Astrocyte of the spinal cord (primary cell): ENCODE measurements at places on chromosomes 3 and 15.
A peak's percentile ranks its signal among the peaks of the same experiment; 100 is the strongest.

GRCh38 chr15:87730706-87731105 lies 525.8 kb downstream of the NTRK3 start:
- DNase-seq, result no peak

- no peak for DNase-seq
Observed at GRCh38 chr3:172699031-172699430, 11.8 kb downstream of the NCEH1 start.

GRCh38 chr3:13689373-13690260 lies 140.7 kb downstream of the FBLN2 start:
- DNase-seq, result no peak

DNA sequence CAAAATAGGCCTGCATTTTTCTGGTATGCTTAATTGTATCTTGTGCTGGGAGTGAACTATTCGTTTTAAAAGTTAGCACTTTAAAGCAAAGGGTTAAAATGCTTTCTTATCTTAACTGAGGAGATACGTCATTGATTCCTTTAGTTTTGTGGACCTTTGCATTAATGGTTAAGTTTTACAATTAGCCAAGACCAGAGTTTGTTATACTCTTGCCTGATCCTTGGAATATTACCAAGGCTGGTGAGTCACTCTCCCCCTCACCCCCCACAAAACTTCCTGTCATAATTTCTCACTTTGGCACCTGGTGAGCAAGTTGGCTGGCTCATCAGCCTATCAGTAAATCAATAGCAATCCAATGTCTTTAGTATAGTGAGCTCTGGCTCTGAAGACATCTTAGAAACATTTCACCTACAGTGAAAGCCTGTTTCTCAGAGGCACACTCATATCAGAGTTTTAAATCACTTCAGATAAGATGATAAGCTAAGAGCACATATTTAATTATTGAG lies 26.7 kb downstream of the SLC2A2 start:
- DNase-seq, result peak; percentile 84

- no peak for DNase-seq
Observed at GRCh38 chr3:128316481-128316891, 150.2 kb downstream of the DNAJB8 start.

DNA sequence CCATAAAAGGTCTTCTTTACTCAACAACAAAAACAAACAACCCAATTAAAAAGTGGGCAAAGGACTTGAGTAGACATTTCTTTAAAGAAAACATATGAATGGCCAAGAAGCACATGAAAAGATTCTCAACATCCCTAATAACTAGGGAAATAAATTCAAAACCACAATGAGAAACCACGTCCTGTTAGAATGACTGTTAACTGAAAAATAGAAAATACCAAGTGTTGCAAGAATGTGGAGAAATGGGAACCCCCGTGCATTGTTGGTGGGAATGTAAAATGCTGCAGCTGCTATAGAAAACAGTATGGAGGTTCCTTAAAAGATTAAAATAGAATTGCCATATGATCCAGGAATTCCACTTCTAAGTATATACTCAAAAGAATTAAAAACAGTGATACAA lies 34.8 kb downstream of the NMNAT3 start:
- DNase-seq, result no peak

DNA sequence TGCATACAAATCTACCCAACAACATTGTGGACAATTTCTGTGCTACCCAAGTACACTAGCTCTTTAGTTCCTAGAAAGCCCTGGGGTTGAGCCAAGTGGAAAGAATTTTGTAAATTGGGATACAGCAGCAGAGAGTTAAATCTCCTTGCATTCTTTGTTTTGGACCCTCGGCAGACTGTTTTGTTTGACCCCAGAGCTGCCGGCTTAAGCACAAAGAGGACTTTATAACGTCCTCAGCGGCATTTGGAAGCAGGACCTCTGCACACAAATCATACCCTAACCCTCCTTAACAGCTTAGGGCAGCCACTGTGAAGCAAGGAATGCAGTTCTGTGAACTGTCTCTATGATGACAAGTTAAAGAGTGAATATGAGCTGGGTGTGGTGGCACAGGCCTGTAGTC lies 415.3 kb downstream of the CNTN4 start:
- no peak for DNase-seq

DNA sequence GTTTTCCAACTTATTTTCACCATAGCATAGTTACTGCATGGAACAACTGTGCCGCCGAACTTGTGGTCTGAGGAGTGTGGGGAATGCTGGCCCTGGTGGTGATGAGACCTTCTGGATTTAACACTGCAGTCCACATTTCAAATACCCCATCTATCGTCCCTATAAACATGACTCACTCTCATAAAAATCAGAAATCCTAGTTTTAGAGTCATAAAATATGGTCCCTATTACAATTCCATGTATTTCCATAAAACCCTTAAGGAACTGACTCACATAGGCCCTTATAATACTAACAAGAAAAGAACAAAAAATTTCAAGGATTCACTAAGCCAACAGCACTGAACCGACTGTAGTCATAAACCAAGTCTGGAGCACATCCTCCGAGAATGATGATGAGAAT lies 147.2 kb downstream of the FOXP1 start:
- DNase-seq, result no peak

DNA sequence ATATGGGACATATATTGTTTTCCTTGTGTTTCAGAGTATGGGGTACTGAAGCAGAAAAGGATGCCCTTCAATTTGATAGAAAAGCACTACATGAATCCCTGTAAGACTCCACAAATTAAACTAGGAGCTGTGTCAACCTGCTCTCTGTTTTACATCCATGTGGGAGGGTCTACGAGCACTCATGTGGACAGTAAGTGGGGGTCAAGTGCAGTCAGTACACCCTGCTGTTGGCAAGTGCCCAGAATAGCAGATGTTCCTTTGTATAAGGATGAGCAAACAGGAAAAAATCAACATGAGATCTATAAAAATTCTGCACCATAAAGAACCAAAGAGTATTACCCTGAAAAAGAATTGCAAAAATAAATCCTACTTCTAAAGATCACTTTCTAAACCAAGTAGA lies 659.9 kb downstream of the SI start:
- peak; percentile 24 for DNase-seq

DNA sequence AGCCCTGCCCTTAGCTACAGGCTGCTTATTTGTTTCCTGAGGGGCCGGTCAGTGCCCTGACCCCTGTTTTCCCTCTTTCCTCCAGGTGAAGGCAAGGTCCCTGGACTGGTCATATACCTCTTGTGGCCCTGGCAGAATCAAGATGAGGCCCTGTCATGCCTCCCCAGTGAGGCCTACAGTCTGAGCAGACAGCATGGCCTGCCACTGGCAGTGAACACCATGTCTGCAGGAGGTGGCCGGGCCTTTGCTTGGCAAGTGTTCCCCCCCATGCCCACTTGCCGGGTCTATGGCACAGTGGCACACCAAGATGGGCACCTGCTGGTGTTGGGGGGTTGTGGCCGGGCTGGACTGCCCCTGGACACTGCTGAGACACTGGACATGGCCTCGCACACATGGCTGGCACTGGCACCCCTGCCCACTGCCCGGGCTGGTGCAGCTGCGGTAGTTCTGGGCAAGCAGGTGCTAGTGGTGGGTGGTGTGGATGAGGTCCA lies 1.2 kb downstream of the KLHDC8B start:
- no peak for DNase-seq

- no peak for DNase-seq
Observed at GRCh38 chr15:96583671-96584070, 253.2 kb downstream of the NR2F2 start.

DNA sequence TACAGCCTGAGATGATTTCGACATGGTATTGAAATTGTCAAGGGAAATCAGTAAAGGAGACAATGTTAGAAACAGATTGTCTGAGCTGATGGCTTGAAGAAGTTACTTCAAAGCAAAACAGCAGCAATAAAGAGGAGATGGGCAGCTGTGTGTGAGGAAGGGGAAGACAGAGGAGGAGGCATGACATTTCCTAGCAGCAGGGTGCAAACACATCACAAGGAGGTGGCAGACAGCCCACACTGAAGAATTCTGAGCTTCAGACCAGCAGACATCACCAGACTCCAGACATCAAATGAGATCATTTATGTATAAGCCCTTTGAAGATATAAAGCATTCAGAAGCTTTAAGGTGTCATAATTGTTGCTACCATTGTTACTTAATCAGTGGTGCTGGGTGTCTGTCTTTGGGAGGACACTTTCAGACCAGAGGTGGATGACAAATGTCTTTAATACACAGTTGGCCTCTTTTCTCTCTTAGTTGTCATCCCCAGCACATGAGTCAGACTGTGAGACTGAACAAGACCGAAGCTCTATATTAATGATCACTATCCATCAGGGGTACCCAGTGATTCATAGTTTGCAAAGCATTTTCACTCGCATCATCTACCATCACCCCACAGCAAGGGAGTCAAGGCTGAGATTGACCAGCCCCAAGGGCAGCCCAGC lies 203.9 kb downstream of the MINAR1 start:
- DNase-seq, result peak; percentile 42

- no peak for DNase-seq
Observed at GRCh38 chr15:81625896-81626295, 251.9 kb upstream of the TMC3 start.

GRCh38 chr15:62765916-62766315 lies 276.6 kb upstream of the TPM1 start:
- DNase-seq, result no peak

- DNase-seq, result no peak
Observed at GRCh38 chr15:89455535-89455934, 40.8 kb downstream of the RHCG start.

DNA sequence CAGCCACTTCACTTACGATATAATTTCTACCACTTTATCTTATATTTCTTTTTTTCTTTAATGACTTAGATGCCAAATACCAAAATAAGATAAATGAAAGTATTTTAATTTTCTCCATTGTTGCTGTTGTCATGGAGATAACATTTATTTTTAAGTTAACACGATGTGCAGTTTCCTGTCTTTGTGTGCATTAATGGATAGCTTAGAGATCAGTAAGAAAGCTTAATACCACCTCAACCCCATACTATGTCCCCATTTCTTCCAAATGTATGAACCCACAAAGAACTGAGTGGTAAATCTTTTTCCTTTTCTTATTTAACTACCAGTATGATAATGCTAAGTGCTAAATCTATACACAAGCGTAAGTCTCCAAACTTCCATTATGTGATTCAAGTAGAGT lies 17.1 kb downstream of the PCNP start:
- no peak for DNase-seq

DNA sequence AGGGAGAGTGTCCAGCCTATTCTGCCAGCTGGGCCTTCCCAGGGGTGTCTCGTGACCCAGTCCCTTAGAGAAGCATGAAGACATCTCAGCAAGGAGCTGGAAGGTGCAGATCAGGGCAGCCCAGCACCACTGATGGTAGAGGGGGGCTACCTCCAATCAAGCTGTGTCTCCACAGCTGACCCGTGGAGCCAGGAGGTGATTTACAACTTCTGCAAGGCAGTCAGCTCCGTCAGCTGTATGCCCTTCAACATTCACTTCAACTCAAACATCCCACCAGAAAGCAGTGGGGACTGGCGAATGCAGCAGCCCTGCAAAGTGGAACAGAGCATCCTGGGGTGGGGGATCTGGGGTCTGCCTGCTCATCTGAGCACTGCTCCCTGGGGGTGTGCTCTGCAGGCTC lies 32.6 kb upstream of the FRG2C start:
- no peak for DNase-seq

DNA sequence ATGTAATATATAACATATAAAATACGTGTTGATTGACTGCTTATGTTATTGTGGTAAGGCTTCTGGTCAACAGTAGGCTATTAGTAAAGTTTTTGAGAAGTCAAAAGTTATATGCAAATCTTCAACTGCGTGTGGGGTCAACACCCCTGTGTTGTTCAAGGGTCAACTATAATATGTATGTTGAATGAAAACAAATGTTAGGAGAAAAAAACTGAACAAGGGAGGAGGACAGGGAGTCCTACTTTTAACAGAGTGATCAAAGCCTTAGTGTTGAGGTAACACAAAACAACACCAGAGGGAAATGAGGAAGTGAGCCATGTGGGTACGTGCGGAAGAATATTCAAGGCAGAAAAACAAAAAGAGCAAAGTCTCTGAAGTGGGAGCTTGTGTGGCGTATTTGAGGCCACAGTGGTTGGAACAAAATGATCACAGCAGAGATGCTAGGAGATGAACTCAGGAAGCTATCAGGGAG lies 62.5 kb downstream of the SFMBT1 start:
- DNase-seq, result no peak

- DNase-seq, result no peak
Observed at GRCh38 chr3:155843569-155843968, 10.7 kb downstream of the SLC33A1 start.

DNA sequence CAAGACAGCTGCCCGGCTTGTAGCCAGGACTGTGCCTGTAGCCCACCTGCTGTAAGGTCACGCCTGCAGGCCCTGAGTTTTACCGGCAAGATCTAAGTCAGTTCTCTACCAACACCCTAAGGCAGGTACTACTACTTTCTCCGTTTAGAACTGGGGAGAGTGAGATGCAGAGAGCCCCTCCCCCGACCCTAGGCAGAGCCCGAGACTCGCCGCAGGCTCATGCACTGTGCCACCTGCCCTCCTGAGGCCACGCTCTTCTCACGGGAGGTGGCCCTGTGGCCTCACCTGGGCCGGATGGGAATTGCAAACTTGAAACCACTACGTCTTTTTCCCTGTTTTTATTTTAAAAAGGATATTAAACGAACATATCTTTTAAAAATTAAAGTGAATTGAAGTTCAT lies 36.9 kb upstream of the PCSK6 start:
- no peak for DNase-seq

DNA sequence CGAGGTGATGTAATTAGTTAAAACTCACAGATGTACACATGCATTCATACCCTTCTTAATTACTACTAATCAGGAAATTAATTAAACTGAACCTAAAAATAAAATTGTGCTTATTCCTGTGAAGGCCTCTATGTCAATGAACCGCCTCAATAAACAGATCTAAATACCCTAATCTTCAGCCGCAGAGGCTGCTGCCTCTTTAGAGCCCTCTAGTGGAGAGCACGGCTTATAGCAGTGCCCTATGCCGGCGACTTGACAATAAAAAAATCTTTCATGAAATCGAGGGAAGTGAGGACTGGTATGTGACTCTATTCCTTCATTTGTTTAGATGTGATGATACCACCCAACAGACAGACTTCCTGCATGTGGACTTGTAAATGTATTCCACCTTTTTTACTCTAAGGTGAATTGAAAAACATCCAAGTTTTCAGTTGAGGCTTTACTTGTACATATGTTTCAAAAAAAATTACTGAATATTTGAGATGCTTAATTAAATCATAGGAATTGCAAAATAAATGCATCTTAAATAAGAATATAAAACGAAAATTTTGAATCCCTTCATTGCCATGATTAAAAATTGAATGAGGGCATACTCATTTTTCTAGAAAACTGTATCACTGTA lies 8.3 kb upstream of the EPHA3 start:
- DNase-seq, result peak; percentile 82
